CD4-positive, alpha-beta T cell treated with Interleukin-21 for 1 hour (primary cell): ENCODE measurements at places on chromosomes 12 and 14.

- DNase-seq: no peak
These were observed 43.5 kb upstream of the NOS1 start for GRCh38 chr12:117404940-117405339.

DNA sequence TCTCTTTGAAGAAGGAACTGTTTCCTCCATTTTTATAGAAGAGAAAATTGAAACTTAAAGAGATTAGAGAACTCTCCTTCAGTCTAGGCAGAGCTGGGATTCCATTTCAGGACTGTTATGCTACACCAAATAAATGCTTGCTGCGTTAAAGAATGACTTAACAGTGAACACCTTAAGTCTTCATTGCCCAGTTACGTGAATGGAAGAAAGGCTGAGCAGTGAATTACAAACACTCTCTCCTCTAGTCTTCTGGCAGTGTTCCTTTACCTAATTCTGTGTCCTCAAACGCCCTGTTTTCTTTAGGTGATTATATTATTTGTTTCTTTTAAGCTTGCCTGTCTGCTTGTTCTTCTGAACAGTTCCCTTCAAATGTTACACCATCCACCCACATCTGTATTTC lies 59.7 kb downstream of the RCOR1 start:
- no peak for DNase-seq

DNA sequence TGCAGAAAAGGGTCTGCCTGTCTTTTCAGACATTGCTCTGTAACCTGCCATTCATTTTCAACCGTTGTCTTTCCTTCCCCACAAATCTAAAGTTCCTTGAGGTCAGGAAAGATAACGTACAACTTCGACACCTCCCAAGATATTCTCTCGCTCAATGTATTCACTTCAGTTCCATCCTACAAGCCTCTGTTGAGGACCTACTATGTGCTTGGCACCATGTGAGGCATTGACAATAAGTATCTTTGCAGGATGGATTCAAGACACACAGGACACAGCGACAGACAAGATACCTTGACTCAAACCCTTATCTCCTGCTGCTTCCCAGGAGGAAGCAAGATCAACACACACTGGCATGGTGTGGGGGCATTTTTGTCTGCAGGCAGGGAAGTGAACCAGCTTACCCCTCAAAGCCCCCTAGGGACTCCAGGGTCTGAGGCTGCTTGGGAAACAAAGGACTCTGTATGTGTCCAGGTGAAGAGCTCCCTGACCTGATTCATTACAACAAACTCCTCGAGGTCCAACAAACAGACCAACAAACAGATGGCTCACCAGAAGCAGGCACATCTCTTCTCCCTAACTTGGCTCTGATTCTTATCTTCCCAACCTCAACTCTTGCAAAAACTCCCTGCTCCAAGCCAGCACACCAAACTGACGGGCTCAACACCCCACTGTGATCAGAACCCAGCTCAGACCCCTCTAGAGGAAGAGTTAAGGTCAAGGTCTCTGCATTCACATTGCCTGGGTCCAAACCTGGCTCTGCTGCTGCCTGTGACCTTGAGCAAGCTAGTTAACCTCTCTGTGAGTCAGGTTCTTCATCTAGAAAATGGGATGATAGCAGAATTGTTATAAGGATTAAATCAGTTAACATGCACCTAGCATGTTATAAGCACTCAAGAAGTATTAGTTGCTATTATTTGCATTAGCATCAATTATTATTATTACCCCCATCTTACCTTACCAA lies 6.3 kb downstream of the NUAK1 start:
- no peak for DNase-seq

- DNase-seq: no peak
These were observed 506.1 kb downstream of the RMST start for GRCh38 chr12:97968641-97969197.

DNA sequence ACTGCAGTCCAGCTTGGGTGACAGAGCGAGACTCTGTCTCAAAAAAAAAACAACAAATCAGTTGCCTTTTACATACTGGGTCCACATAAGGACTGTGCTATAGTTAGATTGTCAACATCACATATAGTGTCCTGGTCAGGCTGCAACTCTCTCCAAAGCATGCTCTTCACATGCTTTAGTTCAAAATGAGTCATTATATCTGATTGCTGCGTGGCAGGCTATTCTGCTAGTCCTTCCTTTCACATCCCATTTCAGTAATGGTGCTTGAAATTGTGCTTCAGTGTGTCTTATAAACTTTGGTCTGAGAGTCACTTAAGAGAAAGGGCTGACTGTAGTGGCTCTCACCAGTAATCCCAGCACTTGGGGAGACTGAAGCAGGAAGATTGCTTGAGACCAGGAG lies 6.9 kb downstream of the LETMD1 start:
- no peak for DNase-seq

GRCh38 chr12:107594995-107595394 lies 90.6 kb upstream of the PWP1 start:
- no peak for DNase-seq

DNA sequence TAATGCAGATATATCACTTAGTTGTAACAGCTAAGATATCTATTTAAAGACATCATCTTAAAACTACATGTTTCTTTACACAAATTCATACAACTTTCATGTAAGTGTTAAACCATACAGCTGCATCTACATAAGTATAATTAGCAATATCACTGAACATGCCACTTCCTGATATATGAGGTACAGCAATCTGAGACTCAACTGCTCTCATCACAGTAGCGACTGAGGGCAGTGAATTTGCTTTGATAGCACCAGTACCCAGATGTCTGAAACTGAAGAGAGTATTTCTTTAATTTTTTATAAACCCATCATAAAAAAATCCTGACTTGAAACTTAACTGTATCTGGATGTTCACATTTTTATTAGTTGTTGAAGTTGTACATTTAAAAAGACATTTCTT lies 34.7 kb upstream of the NUAK1 start:
- no peak for DNase-seq

GRCh38 chr12:52258335-52258901 lies 16.0 kb upstream of the KRT86 start:
- no peak for DNase-seq

GRCh38 chr12:49491823-49492222 lies 47.0 kb upstream of the KCNH3 start:
- no peak for DNase-seq

GRCh38 chr14:105840266-105841021 lies 314.1 kb downstream of the TMEM121 start:
- DNase-seq: no peak

DNA sequence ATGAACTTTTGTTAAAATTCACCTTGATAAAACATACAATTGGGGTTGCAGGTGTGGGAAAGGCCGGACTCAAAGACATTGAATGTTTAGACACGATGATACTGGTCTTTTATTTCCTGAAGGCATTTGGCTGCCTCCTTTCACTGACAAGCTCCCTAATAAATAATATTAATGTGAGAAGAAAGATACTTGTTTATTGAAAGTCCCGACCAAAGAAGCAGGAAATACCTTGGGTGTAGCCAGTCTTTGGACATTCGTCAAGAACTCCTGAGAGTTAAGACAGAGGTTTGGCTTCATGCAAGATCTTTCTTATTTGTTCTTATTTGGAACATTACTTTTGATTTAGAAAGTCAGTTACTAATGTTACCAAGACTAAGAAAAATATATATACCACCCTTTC lies 1133.8 kb upstream of the SEL1L start:
- DNase-seq: no peak
